ENCODE measurements at places on chromosomes 1 and 21.

- DNase-seq, result no peak
These were observed 1.9 kb downstream of the RIMS3 start for GRCh38 chr1:40663324-40664166.

- DNase-seq, result no peak
These were observed at the start of gene TTLL10 for GRCh38 chr1:1173793-1174415. Gene TTLL10, plus strand, starts transcription at chr1:1173880. Its CDS starts 5,336 bp downstream, at chr1:1179216.

GRCh38 chr1:170881268-170882265 is 53.8 kb upstream of the MROH9 start:
- peak; percentile 71 for DNase-seq

DNA sequence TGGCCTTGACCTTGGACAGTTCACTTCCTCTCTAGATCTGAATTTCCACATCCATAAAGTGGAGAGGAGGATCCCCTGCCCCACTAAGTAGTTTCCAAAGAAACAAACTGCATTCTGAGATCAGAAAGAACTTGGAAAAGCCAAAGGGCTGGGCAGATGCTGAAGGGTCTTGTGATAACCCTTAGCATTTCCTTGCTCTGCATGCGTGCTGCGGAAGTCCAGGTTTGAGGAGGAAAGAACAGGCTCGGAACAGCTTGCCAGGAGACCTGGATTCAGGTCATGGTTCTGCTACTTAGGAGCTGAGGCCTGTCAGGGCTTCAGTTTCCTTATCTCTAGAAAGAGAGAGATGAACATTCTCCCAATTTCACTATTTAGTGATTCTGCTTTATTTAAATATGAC is 27.2 kb downstream of the IGFN1 start:
- DNase-seq, result no peak

- DNase-seq, result no peak
These were observed 7.1 kb downstream of the BECN2 start for GRCh38 chr1:241964550-241965282.

DNA sequence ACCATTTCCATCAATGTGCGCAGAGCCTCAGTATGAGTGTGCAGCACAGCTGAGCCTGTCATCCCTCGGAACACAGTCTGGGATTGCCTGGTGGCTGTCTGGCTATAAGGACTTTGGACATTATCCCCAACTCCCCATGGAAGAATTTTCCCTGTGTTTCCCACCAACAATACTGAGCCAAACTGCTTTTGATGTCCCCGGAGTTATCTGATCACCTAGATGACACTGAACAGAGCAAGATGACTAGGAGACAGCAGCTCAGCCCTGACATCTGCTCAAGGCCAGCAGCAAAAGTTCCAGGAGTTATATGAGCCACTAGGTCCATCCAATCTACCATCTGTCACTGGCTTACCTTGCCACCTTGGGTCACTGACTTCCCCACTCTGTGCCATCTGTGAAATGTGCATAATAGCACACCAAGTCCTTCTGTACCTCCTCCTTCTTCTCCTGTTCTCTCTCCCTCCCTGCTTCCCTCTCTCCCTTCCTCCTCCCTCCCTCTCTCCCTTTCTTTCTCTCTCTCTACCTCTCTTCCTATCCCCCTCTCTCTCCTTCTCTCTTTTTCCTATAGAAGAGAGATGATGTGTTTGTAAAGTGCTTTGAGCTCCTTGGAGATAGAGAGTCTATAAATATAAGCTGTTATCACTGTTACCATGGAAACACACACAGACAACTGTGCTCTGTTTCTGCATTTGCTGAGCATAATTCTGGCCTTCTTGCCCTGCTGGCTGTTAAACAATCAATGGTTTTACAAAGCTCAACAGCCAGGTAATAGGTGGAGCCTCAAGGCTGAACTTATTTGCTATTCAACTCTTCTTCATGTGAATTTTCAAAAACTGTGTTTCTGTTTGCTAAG is 19.7 kb upstream of the ATP1B1 start:
- peak; percentile 64 for DNase-seq

- DNase-seq, result no peak
These were observed 14.4 kb upstream of the FCRL5 start for GRCh38 chr1:157566484-157567300.
